OCI-M1 (cell line): ENCODE measurements at places on chromosomes 1 and 21.

GRCh38 chr21:33374450-33375096 is 28.6 kb upstream of the IFNGR2 start:
- peak; percentile 95 for DNase-seq

- no peak for DNase-seq
These were observed 3.6 kb downstream of the OTUD3 start for GRCh38 chr1:19885821-19886220.

GRCh38 chr1:111745675-111746613 is 6.7 kb upstream of the INKA2 start:
- no peak for DNase-seq

- no peak for DNase-seq
These were observed 291.8 kb downstream of the CHRM3 start for GRCh38 chr1:239678181-239678580.

- DNase-seq, result no peak
These were observed at the start of gene TNFRSF25 for GRCh38 chr1:6466023-6466422. TSS of gene TNFRSF25 (minus strand) at chr1:6466173. CDS start at chr1:6466107, 66 bp downstream.

DNA sequence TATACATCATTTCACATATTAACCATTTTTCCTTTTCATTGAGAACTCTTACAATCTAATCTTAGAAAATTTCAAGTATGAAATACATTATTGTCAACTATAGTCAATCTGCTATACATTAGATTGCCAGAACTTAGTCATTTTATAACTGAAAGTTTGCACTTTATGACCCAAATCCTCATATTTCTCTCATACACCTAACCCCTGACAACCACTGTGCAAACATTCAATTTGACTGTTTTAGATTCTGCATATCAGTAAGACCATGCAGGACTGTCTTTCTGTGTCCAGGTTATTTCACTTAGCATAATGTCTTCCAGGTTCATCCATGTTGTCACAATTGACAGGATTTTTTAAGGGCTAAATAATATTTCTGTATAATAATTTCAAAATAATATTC is 1299.0 kb upstream of the B3GALT2 start:
- DNase-seq, result no peak

GRCh38 chr1:19850214-19850613 is 32.0 kb upstream of the OTUD3 start:
- no peak for DNase-seq

DNA sequence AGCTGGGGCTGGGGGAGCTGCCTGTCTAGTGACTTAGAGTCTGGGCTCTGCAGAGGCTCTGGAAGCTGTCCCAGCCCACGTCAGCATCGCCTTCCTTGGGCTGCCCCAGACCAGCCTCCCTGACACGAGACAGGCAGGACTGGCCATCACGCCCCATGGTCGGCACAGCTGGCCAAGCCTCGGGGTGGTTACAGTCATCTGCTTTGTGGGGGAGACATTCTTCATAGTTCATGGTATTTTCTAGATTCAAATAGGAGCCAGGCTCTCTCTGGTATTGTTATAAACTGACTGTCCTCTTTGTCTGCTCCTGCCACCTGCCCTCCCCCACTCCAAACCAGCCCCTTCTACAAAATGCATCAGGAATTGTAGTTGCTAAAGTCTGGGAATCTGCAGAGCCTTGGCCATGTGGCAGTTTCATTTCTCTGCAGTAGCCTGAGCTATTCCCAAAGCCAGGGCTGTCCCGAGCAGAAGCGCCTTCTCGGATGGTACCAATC is 29.4 kb downstream of the OLFML2B start:
- no peak for DNase-seq

DNA sequence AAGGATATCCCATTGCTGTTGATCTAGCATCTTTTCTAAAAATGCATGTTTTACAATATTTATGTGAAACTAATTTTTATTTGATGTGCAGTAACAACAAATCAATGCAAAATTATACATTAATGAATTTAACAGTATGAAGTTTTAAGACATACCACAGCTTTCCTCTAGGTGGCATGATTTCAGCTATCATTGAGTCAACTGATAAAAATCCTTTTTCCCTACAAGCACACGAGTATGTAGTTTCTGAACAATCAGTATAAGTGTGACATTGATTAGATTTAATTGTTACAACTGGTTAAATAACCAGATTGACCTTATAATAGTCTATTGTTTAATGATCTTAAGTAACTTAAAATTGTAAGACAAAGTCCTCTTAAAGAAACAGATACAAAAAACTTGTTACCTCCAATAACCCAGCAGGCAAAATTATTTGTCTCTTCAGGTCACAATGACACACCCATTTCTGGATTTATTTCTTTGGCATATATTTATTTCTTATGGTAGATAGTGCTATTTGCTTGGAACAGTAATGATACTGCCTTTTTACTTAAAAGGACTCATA is 5.8 kb upstream of the TGFB2 start:
- peak; percentile 64 for DNase-seq

DNA sequence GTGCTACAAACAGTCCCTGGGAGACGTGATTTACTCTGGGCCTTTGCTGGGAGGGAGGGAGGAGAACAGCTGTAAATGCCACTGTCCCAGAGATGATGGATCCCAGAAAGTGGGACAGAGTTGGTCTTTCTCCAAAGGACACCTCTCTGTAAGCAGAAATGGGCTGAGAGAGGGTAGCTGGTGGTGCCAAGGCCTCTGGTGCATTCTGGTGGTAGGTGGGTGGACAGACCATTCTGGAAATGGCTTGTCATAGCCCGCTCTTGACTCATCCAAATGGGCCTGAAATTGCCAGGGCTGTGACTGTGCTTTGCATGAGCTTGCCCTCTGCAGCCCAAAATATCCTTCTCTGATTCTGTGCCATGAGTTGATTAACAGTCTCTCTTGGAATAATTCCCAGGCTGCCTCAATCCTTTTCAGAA is 36.1 kb downstream of the CCDC185 start:
- DNase-seq, result no peak

DNA sequence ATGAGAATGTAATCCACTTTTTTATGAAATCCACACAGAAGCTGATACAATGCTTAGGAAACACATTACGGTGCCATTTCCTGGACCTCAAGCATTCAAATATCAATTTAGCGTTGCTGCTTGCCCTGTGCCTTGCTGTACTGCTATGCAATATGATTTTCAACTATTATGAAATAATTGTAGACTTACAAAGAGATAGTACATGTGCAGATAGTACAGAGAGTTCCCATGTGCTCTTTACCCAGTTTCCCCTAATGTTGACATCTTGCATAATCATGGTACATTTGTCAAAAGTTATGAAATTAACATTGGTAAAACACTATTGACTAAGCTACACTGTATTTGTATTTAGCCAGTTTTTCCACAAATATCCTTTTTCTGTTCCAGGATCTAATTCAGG is 37.7 kb upstream of the PTBP2 start:
- no peak for DNase-seq

- DNase-seq, result no peak
These were observed 244.6 kb downstream of the TRABD2B start for GRCh38 chr1:47752559-47752958.

- DNase-seq, result no peak
These were observed 16.9 kb upstream of the SLAMF9 start for GRCh38 chr1:159970932-159971342.

- peak; percentile 38 for DNase-seq
These were observed 6.3 kb upstream of the FOXD2 start for GRCh38 chr1:47431534-47431933.

DNA sequence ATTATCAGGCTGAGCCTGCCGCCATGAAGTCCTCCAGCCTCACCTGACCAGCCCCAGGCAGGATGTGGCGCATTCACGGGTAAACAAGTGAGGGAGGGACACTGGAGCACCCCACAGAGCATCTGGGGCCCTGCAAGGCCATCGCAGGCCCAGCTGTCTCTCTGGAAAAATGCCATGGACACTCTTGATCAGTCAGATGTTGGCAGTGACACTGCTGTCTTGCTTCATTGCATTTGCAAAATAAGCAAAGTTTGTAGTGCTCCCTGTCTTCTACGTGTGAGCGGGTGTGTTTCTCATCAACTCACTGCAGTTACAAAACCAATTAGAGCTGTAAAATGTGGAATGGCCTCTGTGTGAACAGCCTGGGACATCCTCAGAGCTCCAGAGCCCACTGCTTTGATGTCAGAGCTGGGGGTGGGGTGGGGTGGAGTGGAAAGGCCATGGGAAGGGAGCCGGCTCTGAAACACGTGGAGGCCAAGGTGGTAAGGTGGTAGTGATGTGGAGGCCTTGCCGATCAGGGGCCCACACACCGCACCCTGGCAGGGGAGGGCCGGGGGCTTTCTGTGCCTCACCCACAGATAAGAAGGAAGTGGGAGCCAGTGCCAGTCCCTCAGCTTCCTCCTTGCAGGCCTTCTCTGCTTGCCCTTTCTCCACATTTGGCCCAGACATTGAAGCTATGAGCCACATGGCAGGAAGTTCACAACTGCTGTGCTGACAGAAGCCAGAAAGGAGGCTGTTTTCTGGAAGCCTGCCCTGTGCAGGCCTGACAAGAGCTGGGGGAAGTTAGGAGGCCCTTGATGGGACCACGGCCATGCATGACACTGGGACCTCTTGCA is 254.9 kb downstream of the RHOU start:
- DNase-seq, result peak; percentile 49

DNA sequence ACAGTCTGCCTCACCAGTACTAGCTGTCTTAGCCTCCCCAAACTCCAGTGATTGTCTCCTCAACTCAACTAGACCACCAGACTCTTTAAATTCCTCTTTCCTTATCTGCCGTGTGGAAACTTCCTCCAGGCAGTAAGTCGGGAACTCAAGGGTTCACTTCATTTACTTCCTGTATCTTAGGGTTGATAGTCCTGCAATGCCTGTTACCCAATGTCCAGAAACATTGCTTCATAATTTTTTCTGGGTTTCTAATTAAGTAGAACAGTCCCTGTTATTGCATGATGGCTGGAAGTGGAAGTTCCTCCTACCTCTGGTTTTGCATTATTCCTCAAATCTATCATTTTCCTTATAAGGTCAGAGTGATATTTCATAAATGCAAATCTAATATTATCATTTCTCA is 60.8 kb upstream of the RNF11 start:
- peak; percentile 59 for DNase-seq
